ENCODE measurements at places on chromosomes 11 and 22.

DNA sequence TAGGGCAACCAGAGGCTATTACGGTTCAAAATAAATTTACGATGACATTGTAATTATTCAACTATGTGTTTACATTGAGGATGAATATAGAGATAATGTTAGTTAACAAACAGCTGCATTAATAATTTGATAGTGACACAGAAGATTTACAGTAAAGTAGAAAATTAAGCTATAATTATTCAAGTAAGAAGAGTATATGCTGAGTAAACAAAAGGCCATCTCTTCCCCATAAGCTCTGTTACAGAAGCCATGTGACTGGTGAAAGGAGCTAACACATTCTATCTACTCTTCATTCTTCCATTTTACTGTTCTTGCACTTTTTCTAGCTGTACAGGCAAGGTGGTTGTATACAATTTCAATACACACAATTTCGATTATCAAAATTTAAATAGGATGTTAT, 54.2 kb downstream of the IMMP1L start:
- no peak for DNase-seq

GRCh38 chr22:31056986-31057599, 24.0 kb upstream of the SMTN start:
- DNase-seq, result no peak

GRCh38 chr11:995044-995751, 41.3 kb downstream of the MUC6 start:
- no peak for DNase-seq

DNA sequence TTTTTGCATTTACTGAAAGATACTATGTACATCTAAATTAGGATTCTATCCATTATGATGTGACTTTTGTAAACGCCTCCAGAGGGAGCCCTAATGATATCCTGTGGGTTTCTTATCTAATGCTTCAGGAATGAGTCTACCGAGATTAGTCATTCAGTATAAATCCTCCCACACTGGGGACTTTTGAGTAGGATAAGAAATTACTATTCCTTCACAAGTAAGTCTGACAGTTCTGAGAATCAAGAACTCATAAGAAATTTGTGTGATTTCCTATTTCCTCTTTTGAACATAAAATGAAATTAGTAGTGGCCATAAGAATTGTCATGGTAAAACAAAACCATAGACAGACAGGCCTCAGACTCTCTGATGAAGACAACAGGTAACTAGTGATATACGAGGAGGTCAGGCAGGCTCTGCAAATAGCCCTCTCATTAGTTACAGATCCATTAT, 10.0 kb upstream of the OR5M1 start:
- no peak for DNase-seq

- no peak for DNase-seq
These were observed 41.6 kb downstream of the CHRDL2 start for GRCh38 chr11:74689666-74690065.

- no peak for DNase-seq
These were observed 13.8 kb upstream of the OR56A3 start for GRCh38 chr11:5928271-5928670.

DNA sequence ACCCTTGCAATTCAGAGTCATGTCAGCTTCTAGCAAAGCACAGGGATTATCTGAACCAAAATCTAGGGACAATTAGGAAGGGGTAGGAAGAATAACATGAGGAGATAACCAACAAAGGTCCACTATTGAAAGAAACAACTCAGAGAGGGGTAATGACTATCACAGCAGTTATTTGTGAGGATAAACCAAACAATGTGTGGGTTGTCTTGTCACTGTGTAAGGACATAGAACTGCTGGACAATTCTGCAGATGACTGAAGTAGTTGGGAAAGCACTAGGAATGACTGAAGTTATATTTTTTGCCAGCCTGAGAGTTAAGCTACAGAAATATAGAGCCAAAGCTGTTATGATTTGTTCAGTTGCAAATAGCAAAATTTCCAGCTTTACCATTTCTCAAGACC, 858.4 kb upstream of the CCDC90B start:
- DNase-seq, result no peak

GRCh38 chr11:112410325-112410724, 149.7 kb upstream of the PLET1 start:
- no peak for DNase-seq

GRCh38 chr11:113401718-113402117, 14.1 kb downstream of the ANKK1 start:
- DNase-seq, result no peak

DNA sequence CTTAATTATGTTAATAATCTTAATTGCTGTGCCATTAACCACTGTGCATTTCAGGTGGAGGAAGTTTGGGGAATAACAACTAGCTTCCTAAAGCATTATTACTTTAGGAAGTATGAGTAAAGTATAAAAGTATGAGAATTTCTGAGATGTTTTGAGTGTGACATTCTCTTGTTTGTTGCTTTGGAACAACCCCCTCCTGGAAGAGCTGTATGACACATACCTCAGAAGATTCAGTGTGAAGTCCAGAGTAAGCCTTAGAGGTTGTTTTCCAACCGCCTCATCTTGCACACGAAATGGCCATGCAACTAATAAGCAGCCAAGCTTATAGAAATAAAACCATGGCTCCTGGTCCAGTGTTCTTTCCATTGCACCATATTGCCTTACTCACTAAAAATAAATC, 21.7 kb downstream of the CCDC81 start:
- DNase-seq, result no peak

- no peak for DNase-seq
These were observed 29.9 kb upstream of the MALAT1 start for GRCh38 chr11:65468874-65469333.

DNA sequence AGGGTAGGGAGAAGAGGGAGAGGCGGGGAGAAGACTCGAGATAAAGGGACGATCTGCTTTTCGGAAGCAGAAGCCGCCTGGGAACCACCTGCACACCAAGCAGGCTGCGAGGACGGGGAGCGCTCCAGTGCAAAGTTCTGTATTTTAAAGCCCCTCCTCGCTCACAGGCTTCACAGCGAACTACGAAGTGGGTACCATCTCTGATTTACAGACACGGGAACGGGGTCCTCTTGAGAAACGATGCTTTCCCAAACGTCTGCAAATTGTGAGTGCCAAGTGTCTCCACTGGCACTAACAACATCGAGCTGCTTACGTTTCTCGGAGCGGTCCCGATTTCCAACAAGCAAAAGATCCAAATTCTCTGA, 700 bp upstream of the STX3 start:
- DNase-seq, result no peak

- DNase-seq, result no peak
These were observed 21.5 kb upstream of the CHKA start for GRCh38 chr11:68142441-68143309.

- DNase-seq, result no peak
These were observed 24.9 kb downstream of the WNT11 start for GRCh38 chr11:76181371-76181770.

- no peak for DNase-seq
These were observed 38.1 kb upstream of the PRDM11 start for GRCh38 chr11:45108070-45109064.

DNA sequence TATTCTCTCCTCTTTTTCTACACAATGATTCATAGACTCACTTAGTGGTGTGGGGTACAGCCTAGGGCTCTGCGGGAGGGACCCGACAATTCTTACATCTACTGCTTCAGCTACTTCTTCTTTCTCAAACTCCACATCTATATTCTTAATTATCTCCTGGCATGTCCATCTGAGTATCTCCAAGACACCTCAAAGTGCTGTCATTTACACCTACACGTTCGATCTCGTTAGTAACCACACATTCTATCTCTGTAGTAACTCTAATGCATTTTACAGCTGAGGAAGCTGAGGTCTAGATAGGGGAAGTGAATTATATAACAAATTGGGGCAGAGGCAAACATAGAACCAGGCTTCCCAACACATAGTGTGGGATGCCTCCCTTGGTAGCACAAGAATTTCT, 27.7 kb upstream of the RRM1 start:
- no peak for DNase-seq

- DNase-seq, result no peak
These were observed 7.2 kb downstream of the ARSA start for GRCh38 chr22:50620593-50621355.

GRCh38 chr11:92180664-92181251, 43.9 kb upstream of the FAT3 start:
- no peak for DNase-seq

GRCh38 chr11:45900916-45901617, 6.0 kb downstream of the FREY1 start:
- DNase-seq, result no peak

DNA sequence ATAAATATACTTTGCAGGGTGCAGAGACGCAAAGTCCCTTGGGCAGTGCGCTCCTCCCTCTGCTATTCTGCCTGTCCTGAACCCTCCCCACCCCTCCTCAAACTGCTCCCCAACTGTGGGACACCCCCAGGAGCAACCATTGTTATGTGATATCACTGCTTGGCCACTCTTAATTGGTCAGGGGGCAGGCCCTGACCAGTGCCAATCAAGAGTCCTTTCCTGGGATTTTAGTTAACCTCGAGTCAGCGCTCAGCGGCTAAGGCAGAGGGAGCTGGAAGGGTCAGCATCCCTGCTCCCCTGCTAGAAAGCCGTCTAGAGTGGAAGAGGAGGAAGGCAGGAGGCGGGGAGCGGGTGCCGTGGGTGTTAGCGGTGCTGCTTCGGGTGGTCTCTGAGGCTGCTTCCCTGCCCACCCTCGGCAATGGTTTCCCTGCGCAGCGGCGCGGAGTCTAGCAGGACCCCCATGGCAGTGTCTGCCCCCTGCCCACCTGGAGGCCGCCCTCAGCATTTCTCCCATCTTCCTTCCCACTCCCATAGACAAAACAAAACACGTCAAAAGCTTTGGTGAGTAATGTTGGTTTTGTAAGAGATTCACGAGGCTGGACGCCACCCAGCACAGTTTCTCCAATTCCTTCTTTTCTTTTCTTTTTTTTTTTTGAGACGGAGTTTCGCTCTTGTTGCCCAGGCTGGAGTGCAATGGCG, 38.4 kb upstream of the A4GALT start:
- DNase-seq, result no peak

GRCh38 chr22:43488031-43488866, 76.4 kb downstream of the MPPED1 start:
- DNase-seq, result no peak

GRCh38 chr22:29109822-29110221, 37.0 kb downstream of the KREMEN1 start:
- no peak for DNase-seq

- no peak for DNase-seq
These were observed 26.6 kb upstream of the EI24 start for GRCh38 chr11:125542709-125543108.

DNA sequence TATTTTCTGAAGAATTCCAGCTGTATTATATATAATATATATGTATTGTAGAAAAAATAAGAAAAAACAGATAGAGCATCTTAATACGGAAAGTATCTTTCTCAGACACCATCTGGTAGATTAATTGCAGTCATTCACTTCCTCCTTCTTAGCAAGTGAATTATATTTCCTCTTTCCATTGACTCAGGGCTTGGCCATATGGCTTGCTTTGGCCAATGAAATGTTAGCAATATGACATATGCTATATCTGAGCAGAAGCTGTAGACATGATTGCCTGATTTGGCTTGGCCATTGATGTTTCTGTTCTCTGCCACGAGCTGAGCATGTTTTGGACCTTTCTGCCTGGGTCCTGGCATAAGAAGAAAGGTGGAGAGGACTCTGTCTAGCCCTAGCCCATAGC, 34.4 kb upstream of the ZBED5 start:
- no peak for DNase-seq

DNA sequence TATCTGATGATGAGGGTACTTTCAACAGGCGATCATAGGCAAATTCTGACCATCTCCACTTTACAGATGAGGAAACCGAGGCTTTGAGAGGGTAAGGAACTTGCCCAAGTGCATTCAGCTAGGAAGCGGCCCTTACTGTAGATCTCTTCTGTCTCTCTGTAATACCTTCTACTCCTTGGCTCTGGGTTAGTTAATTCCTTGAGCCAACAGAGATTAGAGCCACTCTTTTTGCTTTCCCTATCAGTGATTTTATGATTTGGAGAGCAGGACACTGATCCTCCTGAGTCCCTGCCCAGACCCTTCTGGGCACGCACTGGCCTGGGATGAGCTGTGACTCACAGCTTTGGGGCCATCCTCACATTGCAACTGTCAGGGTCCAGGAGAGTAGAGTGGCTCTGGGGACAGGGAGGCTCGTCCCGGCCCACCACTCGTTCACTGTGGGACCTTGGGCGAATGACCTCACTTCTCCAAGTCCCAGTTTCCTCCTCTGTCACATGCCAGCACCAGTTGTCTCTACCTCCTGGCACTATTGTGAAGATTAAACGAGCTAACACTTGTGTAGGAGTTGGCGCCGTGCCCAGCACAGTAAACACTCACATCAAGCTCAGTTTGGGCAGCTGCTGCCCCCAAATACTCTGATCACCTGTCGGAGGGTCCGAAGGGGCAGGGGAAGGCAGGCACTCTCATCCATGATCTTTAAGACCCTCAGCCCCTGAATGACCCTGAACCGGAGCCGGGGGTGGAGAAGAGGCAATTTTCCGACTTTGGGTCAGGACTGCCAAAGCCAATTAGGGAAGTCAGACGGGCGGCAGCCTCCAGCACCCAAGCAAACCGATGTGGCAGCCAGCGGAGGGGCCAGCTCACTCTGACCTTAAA, 235.0 kb downstream of the MIAT start:
- no peak for DNase-seq

DNA sequence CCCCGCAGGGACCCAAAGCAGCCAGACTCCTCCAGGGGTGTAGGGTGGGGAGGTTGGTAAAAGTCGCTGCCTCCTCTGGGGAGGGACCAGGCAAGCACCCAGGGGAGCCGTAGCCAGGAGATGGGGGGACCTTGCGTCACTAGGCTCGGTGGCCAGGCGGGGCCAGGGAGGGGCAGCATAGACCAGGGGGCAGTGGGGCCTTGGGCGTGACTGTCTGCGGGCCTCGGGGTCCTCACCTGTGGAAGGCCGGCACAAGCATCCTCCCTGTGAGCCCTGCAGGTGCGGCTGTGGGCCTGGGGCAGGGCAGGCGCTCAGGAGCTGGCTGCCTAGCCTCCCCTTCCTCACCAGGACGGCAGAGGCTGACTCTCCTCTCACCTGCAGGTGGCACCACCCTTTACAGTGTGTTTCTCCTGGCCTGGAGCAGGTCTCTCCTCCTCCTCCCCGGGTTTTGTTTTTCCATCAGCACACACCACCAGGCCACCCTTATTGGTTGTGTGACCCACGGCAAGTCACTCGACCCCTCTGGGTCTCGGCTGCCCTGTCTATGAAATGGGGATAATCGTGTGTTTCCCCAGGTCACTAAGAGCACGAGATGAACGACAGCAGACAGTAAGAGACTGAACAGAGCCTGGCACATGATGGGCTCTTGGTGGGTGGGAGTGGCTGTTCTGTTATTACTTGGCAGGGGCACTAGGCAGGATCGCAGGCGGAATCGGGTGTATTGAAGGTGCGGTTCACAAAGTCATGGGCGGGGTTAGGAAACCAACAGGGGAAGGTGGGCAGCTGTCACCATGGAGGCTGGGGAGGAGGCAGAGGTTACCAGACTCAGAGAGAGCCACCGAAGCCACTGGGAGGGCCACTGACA, 52.7 kb downstream of the FLRT1 start:
- DNase-seq, result no peak

DNA sequence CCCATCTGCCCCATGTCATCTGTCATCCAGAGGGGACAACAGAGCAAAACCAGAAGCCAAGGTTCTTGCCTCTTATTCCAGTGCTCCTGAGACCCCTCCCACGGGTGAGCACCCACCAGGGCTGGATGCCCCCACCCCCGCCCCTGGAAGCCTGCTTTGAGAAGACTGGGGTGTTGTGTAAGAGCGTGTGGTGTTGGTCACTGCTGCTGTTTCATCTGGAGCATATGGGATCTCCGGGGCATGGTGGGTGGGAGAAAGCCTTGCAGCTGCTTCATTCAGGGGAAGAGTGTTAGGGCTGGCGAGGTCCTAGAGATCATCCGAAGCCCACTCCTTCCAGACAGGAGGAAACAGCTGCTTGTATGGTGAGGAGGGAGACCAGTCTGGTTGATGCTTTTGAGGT, 54.1 kb downstream of the CHRDL2 start:
- DNase-seq, result no peak

All from stimulated activated CD8-positive, alpha-beta memory T cell treated with anti-CD3 and anti-CD28 coated beads, Interleukin-15, amount 100 ng/mL, for 1 hour (primary cell).